Upper lobe of left lung (tissue), 6 donors: ENCODE measurements at places on chromosomes 6 and 20.

- DNase-seq = no peak
- no peaks in the 10 kb centered on the region for H3K4me1 ChIP-seq
- H3K36me3 ChIP-seq = no peaks in the 10 kb centered on the region
- no peaks in the 10 kb centered on the region for H3K27me3 ChIP-seq
- H3K27ac ChIP-seq = no peak overlapping the region
Measured at GRCh38 chr6:113095841-113096240, 748.7 kb downstream of the RFPL4B start.

DNA sequence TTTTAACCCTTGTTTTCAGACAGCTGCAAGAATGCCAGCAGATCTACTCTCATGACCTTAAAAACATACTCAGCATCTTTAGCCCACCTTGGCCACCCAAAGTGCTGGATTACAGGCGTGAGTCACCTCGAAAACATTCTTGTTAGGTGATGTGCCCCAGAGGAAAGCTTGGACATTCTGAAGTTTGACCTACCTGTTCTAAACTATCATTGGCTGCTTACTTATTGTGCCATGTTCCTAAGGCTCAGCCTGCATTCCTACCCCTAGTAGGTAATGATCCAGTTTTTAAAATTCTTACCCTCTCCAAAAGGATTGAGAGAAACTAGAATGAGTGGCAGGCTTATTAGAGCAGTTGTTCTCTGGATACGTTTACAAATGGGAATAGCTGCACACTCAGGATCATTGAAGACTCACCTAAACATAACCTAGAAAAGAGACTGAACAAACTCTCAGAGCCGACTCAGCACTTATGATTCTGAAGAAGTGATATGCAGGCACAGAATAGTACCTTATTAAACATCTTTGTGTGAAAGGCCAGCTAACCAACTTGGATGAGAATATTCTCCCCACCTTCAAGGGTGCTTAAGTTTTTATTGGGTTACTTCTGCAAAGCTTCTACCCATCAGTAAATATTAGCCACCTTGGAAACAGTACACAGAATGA lies 362.1 kb downstream of the NRN1 start:
- no peaks in the 10 kb centered on the region for H3K4me1 ChIP-seq
- H3K36me3 ChIP-seq = no peaks in the 10 kb centered on the region
- no peak overlapping the region for H3K27ac ChIP-seq
- no peak for DNase-seq

- H3K4me1 ChIP-seq = no peaks in the 10 kb centered on the region
- no peak for DNase-seq
- no peak overlapping the region for H3K27ac ChIP-seq
- H3K36me3 ChIP-seq = no peaks in the 10 kb centered on the region
- H3K4me3 ChIP-seq = no peak overlapping the region
Measured at GRCh38 chr6:1903780-1904465, 294.2 kb downstream of the FOXC1 start.

DNA sequence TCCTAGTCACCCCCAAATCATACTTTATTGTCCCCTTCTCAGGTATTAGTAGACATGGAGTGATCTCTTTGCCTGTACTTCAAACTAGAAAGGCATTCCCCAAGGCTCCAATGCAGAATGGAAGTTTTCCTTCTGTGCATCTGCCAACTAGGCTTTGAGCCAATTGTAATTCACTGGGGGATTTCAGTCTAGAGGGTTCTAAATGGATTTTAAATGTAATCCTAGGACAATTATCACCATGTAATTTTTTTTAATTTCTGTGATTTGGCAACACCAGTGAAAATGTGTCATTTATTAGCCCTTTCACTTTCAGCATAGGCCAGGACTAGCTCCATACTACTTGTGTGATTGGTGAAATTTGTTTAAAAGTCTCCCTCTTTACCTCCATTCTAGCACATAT lies 557.6 kb upstream of the MARCKS start:
- H3K4me1 ChIP-seq = no peaks in the 10 kb centered on the region
- H3K4me3 ChIP-seq = no peak overlapping the region
- H3K27me3 ChIP-seq = no peaks in the 10 kb centered on the region
- no peak overlapping the region for H3K27ac ChIP-seq
- no peak for DNase-seq
- no peaks in the 10 kb centered on the region for H3K36me3 ChIP-seq

GRCh38 chr6:56327946-56328727 lies 80.8 kb upstream of the COL21A1 start:
- H3K27me3 ChIP-seq = no peaks in the 10 kb centered on the region
- DNase-seq = no peak
- no peaks in the 10 kb centered on the region for H3K36me3 ChIP-seq

GRCh38 chr20:3307078-3307477 lies 68.1 kb upstream of the SLC4A11 start:
- no peak overlapping the region for H3K27ac ChIP-seq
- DNase-seq = no peak
- H3K4me3 ChIP-seq = no peak overlapping the region
- peaks cover 32% of the 10 kb centered on the region for H3K36me3 ChIP-seq
- no peaks in the 10 kb centered on the region for H3K4me1 ChIP-seq

DNA sequence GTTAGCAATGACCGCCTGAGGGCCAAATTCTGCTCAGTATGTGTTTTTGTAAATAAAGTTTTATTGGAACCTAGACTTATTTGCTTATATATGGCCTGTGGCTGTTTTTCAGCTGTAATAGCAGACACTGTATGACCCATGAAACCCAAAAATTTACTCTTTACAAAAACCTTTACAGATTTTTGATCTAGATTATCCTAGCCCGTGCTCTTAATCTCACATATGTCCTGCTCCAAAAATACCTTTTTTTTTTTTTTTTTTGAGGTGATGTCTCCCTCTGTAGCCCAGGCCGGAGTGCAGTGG lies 148.0 kb upstream of the ZNF217 start:
- H3K4me3 ChIP-seq = no peak overlapping the region
- no peaks in the 10 kb centered on the region for H3K27me3 ChIP-seq
- no peak overlapping the region for H3K27ac ChIP-seq
- peaks cover 30% of the 10 kb centered on the region for H3K4me1 ChIP-seq
- DNase-seq = no peak

- H3K27me3 ChIP-seq = peaks cover 27% of the 10 kb centered on the region
- peak overlapping the region; percentile 93 for H3K27ac ChIP-seq
- DNase-seq = peak; percentile 84
- H3K4me3 ChIP-seq = no peak overlapping the region
- peaks cover 64% of the 10 kb centered on the region for H3K4me1 ChIP-seq
Measured at GRCh38 chr20:64051561-64052325, 2.3 kb upstream of the SOX18 start.

DNA sequence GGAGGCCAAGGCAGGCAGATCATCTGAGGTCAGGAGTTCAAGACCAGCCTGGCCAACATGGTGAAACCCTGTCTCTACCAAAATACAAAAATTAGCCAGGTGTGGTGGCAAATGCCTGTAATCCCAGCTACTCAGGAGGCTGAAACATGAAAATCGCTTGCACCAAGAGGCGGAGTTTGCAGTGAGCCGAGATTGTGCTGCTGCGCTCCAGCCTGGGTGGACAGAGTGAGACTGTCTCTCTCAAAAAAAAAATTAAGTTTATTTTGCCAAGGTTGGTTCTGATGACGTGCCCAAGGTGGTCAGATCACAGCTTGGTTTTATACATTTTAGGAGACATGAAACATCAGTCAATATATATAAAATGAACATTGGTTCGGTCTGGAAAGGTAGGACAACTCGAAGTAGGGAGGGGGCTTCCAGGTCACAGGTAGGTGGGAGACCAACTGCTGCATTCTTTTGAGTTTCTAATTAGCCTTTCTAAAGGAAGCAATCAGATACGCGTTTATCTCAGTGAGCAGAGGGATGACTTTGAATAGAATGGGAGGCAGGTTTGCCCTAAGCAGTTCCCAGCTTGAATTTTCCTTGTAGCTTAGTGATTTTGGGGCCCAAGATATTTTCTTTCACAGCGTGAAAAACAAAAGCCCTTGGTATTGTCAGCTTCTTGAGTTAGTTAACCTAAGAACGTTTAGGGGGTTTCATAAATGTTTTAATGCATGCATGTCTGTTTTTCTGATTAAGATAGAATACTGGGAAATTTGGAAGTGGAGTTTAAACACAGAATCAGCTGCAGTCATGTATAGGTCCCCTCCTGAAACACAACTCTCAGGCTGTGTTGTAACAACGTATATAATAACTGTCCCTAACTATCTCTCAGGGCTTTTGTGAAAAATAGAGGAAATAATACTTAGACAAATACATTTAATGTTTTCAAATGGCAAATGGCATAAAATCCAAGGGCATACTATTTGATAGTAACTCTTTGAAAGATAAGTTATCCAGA lies 16.7 kb downstream of the ACOT13 start:
- H3K4me3 ChIP-seq = no peak overlapping the region
- H3K27ac ChIP-seq = no peak overlapping the region
- no peaks in the 10 kb centered on the region for H3K27me3 ChIP-seq
- H3K36me3 ChIP-seq = no peaks in the 10 kb centered on the region
- DNase-seq = no peak

- no peaks in the 10 kb centered on the region for H3K27me3 ChIP-seq
- no peaks in the 10 kb centered on the region for H3K36me3 ChIP-seq
- no peak overlapping the region for H3K4me3 ChIP-seq
- H3K27ac ChIP-seq = no peak overlapping the region
Measured at GRCh38 chr6:6920987-6921313, 186.8 kb upstream of the RREB1 start.

DNA sequence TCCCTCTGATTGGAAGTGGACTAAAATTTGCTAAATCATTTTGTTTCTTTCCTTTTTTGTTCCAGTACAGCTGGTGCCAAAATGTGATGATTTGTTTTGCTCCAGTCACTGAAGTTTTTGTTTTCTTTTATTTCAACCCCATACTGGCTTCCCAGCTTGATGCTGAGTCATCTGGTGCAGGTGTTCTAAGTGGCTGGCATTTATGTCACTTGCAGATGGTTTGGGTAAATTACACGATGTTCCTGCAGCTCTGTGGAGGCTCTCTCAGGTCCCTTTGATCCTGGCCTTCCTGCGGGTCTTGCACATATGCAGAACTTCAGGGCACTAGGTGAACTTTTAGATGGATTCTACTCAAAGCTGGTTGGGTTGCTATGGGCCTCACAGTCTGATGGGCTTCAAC lies 577.7 kb downstream of the HAO1 start:
- H3K36me3 ChIP-seq = no peaks in the 10 kb centered on the region
- DNase-seq = no peak
- H3K27ac ChIP-seq = no peak overlapping the region
- no peaks in the 10 kb centered on the region for H3K4me1 ChIP-seq
- no peak overlapping the region for H3K4me3 ChIP-seq

GRCh38 chr6:11917951-11918738 lies 94.0 kb upstream of the HIVEP1 start:
- DNase-seq = no peak
- H3K36me3 ChIP-seq = no peaks in the 10 kb centered on the region
- no peaks in the 10 kb centered on the region for H3K4me1 ChIP-seq
- no peak overlapping the region for H3K4me3 ChIP-seq
- H3K27ac ChIP-seq = no peak overlapping the region

GRCh38 chr20:35145141-35145564 lies 2.0 kb downstream of the EDEM2 start:
- peaks cover 27% of the 10 kb centered on the region for H3K4me1 ChIP-seq
- no peak for DNase-seq
- no peaks in the 10 kb centered on the region for H3K27me3 ChIP-seq

DNA sequence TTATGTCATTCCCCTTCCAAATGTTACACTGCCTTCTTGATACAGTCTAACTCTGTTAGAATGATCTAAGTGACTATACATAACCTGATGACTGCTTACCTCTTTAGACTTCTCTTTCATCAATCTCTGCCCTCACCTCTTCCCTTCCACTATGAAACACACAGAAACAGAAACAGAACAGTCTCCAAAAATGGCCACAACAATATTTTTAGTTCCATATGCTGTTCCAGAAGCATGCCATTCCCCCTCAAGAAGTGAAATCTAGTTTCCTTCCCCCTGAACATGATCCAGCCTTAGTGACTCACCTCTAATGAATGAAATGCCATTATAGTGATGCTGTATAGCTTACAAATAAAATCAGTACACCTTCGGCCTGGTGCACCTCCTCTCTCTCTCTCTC lies 229.3 kb upstream of the TENT5A start:
- no peaks in the 10 kb centered on the region for H3K27me3 ChIP-seq
- no peak for DNase-seq
- H3K27ac ChIP-seq = no peak overlapping the region
- no peaks in the 10 kb centered on the region for H3K36me3 ChIP-seq
